ENCODE measurements at places on chromosomes 13 and 19. TPM values are rescaled to one million over a fixed set of nuclear protein-coding genes. Genes with fewer than 3 reads are reported as not detected.

ELAVL3 gene
- not detected for total RNA-seq

DNA sequence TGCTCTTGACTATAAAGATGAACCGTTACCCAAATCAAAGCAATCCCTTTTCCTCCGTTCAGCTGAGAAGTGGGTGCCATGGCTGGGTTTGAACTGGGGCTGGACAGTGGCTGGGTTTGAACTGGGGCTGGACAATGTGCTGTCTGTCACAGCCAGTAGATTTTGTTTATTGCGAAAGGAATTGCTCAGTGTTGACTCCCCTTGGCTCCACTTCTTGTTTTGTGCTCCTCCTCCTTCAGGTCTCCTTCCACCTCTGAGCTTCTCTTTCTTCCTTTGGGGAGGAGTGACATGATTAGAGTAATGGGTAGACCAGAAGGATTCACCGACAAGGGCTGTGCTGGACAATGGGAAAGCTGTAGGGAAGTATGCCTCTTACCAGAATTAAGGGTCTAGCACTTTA lies 19.4 kb upstream of the MBNL2 start:
- no peak for DNase-seq

DNA sequence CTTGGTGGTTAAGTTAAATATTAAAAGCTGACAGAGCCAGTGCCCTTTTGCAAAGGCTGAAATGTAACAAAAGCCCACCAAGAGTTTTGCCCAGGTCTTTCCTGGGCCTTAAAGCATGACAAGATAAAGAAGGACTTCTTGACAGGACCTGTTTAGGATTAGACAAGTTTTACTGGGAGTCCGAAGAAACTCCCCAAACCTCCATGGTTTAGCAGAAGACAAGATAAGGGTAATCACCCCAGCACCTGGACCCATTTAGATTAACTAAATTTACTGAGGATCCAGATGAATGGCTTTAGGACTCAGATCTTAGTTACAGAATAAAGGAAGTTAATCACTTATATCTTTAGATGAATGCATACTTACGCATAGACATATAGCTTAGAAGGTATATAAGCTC lies 14.8 kb upstream of the UFM1 start:
- no peak for DNase-seq

CYP2B6 gene
- not detected for total RNA-seq

PLA2G4C gene
- total RNA-seq = 1.1 TPM
